ENCODE measurements at places on chromosomes 1 and 21. TPM values are rescaled to one million over a fixed set of nuclear protein-coding genes. Genes with fewer than 3 reads are reported as not detected.

The RPE65 gene
- not detected for total RNA-seq

The GBP5 gene
- 4.2 TPM for total RNA-seq

DNA sequence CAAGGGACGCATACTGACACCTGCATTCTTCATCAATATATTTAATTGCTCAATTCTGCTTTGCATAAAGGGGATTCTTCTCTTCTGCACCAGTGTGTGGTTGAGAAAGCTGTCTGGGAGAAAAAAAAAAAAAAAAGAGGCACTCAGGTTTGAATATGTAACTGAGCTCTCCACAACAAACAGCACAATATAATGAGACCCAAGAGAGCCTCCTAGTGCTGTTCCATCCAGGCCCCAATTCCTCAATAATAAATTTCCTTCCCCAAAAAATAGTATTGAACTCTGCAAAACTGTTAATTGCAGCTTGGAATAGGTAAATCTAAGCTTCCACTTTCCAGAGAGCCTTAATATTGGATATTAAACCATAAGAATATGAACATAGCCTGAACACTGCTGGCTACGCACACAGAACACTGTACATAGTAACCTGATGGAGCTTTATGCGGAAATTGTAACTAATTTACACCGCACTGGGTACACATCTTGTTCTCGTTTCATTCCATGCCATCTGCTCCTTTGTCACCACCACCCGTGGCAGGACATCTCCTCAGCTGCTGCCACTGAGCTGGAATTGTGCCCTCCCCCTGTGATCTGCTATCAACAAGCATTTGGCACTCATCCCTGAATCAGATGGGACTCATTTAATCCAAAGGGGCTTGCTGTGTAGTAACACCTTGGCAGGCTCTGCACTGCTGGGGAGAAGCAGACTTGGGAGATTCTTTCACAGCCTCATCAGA, 272.0 kb downstream of the HHIPL2 start:
- no peak for DNase-seq

DNA sequence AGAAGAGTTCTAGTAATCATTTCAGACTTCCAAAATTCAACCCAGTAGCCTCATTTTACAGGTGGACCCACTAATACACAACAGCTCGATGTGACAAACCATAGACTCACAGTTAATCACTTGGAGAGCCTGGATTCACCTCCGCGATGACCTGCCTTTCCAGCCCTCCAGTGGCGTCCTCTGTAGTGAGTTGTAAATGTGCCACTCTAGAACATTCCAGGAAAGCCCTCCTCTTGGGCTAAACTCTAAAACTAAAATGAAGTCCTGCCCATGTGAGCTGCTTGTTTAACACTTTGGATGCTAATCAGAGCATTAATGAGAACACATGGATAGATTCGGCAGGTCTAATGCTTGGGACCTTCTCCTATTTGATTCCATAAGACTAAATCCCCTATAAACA, 140.7 kb downstream of the DHRS3 start:
- DNase-seq = no peak

DNA sequence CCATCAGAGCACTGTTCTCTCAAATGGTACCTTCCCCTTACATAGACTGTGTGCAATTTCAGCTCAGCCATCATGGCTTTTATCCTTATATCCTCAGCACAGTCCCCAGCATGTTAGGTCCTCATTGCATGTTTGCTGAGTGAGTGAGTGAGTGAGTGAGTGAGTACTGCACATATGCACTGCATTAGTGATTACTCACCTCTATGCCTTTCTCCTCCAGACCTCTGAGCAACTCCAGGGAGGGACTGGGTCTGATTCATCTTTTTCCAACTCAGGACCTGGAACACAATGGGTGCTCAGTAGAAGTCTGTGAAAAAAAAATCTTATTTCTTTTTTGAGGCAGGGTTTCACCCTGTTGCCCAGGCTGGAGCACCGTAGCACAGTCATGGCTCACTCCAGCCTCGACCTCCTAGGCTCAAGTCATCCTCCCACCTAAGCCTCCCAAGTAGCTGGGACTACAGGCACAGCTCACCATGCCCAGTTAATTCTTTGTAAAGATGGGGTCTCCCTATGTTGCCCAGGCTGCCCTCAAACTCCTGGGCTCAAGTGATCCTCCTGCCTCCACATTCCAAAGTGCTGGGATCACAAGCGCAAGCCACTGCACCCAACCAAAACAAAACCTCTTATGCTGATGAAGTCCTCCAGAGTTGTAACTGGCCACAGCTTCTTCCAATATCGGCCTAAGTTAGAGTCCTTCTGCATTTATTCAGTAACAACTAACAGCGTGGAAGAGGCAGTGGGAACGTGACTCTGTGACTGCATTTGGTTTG, 23.7 kb downstream of the RNU5D-1 start:
- DNase-seq = no peak

The OR2L8 gene
- not detected for total RNA-seq

- no peak for DNase-seq
These were observed 272.2 kb downstream of the PAPPA2 start for GRCh38 chr1:176735201-176735600.
